ENCODE measurements at places on chromosomes 5 and 9.

GRCh38 chr9:114662081-114662989, 4.7 kb upstream of the TEX53 start:
- DNase-seq, result peak; percentile 68

DNA sequence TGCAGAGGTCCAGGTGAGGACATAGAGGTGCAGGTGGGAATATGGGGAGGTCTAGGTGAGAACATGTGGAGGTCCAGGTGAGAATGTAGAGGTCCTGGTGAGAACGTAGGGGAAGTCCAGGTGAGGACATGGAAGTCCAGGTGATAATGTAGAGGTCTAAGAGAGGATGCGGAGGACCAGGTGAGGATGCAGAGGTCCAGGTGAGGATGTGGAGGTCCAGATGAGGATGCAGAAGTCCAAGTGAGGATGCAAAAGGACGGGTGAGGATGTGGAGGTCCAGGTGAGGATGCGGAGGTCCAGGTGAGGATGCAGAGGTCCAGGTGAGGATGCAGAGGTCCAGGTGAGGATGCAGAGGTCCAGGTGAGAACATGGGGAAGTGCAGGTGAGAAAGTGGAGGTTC, 133.8 kb downstream of the MRPL36 start:
- no peak for DNase-seq

DNA sequence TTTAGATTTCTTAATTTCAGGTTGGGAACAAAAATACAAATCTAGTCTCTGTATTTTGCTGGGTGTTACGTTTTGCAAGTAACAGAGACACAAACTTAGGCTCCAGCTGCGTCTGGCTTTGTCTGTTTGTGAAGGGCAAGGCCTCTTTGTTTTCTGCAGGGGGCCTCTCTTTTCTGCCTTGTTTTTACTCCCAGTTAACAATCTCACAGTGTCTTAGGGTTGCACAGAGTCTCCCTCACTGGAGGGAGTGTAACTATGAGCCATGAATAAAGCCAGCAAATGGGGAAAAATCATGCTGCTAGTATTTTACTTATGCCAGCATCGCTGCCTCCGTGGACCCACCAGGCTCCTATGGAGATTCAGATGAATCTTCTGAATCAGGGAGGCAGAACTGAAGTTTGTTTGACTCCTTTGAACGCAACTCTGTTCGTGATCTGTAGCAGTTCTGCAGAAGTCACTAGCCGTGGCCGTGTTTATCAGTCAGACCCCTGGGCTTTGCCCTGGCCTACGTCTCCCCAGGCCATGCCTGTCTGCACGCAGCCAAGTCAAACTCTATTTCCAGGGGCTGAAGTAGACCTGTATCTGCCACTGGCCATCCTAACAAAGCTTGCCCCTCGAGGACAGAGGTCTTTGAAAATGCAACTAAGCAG, 77.2 kb downstream of the ATP10B start:
- DNase-seq, result peak; percentile 57

DNA sequence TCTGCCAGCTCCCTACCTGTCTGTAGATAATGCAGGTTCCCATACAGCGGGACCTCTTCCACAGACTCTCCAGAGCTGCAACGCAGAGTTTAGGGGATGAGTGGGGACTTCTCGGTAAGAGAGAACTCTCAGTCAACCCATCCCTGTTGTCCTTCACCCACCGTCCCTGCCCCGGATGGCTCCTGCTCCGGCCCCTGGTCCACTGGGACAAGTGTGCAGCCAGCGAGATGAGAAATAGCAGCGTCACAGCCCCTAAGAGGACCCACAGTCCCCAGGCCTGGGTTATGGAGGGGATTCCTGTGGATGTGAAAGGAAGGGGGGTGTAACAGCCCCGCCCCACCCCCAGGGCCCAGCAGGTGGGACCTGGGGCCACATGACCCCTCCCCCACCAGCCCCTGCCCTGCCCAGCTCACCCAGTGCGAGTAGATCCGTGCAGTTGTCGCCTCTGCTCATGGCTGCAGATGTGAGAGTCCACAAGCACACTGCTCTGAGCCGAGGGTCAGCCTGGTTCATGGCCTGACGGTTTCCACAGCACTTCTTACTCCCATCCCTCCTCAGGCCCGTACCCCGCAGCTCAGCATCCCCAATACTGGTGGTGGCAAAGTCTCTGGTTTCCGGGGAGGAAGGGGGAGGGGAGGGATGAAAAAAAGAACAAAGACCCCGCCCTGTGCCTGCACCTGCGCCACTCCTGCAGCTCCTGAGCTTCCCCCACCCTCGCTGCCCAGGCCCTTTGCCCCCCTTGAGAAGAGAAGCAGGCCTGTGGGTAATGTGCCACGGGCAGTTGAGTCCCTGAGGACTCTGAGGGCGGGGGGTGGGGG, at the start of gene SIT1:
Gene SIT1, minus strand, starts transcription at position 591 of the 818 bp plus-strand sequence. Its CDS starts 78 bp downstream, at position 513.
- DNase-seq, result peak; percentile 28
